ENCODE measurements at places on chromosomes 2 and 18.

GRCh38 chr2:139925903-139926302 lies 1145.7 kb upstream of the NXPH2 start:
- DNase-seq = no peak

GRCh38 chr18:25544546-25545287 lies 192.8 kb upstream of the ZNF521 start:
- DNase-seq = no peak

- DNase-seq = no peak
Measured at GRCh38 chr2:98234776-98235175, 111.5 kb upstream of the CNGA3 start.

GRCh38 chr2:112547333-112547732 lies 5.1 kb downstream of the POLR1B start:
- DNase-seq = no peak

DNA sequence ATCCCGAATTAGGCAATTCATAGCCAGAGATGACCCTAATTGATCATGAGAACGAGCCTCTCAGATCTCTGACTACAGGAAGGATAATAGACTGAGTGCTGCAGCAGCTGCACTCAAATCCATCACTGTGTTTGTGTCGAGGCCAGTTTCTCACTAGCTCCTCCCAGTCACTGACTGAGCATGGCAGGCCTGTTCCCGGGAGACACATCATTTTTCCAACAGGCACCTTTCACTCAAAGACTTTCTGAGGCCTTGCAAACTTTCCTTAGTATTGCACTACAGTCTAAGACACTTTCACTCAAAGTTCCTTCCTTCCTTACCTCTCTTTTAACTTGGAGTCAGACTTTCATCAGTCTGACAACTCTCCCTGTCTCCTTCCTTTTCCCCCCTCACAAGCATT lies 13.7 kb downstream of the SOS1 start:
- DNase-seq = no peak

- no peak for DNase-seq
Measured at GRCh38 chr2:211829725-211830124, 708.9 kb downstream of the ERBB4 start.

DNA sequence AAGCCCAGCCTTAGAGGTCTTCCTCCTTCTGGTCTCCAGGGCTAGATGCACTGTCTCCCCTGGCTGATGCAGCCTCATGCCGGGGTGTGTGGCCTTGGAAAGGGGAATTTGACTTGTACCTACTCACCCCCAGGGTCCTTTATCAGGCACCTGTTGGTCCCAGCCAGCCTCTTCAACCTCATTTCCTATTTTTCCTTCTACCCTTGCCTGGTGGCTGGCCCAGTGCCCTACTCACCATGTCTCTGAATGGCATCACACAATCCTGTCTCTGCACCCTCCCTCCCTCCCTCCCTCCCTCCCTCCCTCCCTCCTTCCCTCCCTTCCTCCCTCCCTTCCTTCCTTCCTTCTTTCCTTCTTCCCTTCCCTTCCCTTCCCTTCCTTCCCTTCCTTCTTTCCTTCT lies 17.1 kb upstream of the ST3GAL5 start:
- no peak for DNase-seq

- DNase-seq = no peak
Measured at GRCh38 chr2:176234156-176234555, 35.1 kb upstream of the MTX2 start.

- no peak for DNase-seq
Measured at GRCh38 chr2:163644238-163644637, 91.6 kb downstream of the FIGN start.

- no peak for DNase-seq
Measured at GRCh38 chr2:64998658-64999061, 9.5 kb downstream of the SLC1A4 start.

DNA sequence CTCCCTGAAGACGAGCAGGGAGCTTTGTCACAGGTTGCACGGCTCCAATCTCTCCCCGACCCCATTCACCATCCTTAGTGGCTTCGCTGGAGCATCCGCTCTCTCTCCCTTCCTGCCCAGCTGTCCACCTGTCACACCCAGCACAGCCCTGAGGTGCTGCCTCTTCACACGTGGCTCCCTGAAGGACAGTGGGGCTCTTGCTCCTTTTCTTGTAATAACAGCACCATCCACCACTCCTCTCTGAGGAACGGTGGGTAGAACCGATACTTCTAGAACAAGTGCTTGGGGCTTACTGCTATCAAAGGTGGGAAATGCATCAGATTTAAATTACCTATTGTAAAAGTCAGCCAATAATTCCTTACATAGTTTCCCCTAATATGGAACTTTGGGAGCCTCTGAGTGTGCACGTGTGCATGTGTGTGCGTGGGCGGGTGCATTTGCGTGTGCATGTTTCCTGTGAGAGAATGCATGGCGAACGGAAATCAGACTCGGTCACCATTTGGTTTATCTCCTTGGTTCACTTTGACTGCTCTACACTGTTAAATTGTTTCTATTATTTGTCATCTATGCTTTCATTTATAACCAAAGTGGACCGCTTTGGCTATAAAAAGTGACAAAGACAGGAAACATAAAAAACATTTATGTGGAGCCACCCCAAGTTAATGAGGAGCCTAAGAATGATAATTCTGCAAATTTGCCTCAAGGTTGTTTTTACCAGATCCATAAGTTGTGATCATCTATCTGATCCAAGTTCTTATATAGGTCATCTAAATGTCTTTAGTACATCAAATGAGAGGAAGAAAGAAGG lies 39.1 kb downstream of the KLHL29 start:
- no peak for DNase-seq

DNA sequence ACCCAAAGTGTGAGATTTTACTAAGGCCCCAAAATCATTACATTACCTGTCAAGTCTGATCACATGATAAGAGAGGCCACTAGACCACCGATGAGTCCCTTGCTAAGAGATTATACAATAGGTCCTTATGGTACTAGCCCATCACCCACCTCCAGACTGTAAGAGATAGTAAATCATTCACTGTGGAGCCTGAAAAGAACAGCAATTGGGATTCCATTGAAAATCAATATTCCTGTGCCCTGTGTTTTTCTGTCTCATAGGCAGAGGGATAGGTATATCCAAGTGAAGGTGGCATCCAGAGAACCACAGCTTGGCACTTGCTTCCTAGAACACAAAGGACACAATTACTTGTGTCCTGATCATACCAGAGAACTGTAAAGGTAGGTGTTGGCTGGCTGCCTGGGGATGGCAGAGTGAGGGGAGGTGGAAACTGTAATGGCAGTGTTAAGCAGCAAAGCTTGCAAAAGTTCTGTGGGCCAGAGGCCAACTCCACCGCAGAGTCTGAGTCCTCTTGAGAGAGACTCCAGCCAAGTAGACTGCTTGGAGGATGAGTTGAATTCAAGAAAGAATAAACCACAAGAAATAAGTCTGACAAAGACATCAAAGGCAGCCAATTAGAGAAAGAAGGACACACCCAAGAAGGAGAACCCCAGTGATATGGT lies 102.0 kb upstream of the PIEZO2 start:
- DNase-seq = peak; percentile 27

- DNase-seq = no peak
Measured at GRCh38 chr2:218307415-218308090, 15.2 kb upstream of the TMBIM1 start.

DNA sequence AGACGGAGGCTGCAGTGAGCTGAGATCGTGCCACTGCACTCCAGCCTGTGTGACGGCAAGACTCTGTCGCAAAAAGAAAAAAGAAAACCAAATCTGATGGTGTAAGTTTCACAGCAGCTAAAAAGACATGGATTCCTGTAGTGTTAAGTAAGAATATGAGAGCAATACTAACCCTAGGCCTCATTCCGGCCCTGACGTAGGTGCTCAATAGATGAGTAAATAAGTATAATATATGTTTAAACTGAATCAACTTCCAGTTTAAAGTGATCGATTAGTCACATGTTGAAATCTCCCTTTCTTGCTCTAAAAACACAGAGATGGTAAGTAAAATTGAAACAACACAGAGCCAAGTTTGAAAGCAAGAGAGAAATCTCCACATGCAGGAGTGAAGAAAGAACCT lies 8.0 kb downstream of the ME2 start:
- DNase-seq = no peak

Data from RPMI7951 (cell line).